ENCODE measurements at places on chromosomes 2 and 18.

GRCh38 chr2:134782792-134783191, 55.6 kb upstream of the ACMSD start:
- no peaks in the 10 kb centered on the region for H3K36me3 ChIP-seq
- H3K27ac ChIP-seq: no peak overlapping the region
- no peak overlapping the region for H3K4me3 ChIP-seq
- no peaks in the 10 kb centered on the region for H3K27me3 ChIP-seq
- H3K4me1 ChIP-seq: no peaks in the 10 kb centered on the region
- no peak for DNase-seq

DNA sequence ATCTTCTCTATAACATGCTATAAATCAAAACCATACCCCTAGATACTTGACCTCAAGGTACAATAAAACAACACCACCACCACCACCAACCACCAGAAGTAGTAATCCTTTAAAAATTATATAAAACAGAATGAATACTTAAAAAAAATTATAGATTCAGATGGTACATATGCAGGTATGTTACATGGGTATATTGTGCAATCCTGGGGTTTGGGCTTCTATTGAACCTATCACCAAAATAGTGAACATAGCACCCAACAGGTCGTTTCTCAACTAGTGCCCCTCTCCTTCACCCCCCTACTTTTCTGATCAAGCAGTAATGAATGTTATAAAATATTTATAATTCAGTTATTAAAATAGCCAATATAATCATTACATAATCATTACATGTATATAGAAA, 71.1 kb upstream of the CHN1 start:
- DNase-seq: no peak
- no peaks in the 10 kb centered on the region for H3K4me1 ChIP-seq
- peaks cover 4% of the 10 kb centered on the region for H3K27me3 ChIP-seq
- no peak overlapping the region for H3K27ac ChIP-seq
- H3K36me3 ChIP-seq: no peaks in the 10 kb centered on the region
- no peak overlapping the region for H3K4me3 ChIP-seq

DNA sequence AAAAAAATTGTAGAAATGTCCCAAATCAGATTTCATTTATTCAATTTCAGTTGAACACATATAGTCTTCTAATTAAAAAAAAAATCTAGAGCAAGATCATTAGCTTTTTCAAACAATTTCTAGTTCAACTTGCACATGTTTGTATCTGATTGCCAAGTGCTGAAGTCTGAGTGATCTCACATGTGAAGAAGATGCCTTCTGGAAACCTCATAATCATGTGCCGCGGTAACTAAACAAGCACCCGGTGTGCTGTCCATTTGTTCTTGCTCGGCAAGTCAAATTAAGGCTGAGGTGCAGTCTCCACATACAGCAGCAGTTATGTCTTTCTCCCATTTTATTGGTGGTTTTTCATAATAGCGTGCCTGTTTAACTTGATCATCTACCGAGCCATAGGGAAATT, 18.7 kb downstream of the CABLES1 start:
- H3K27ac ChIP-seq: no peak overlapping the region
- no peak for DNase-seq
- no peak overlapping the region for H3K4me3 ChIP-seq
- H3K27me3 ChIP-seq: no peaks in the 10 kb centered on the region

GRCh38 chr2:38682008-38682575, 16.2 kb downstream of the GALM start:
- H3K4me1 ChIP-seq: peaks cover 6% of the 10 kb centered on the region
- no peaks in the 10 kb centered on the region for H3K27me3 ChIP-seq
- H3K4me3 ChIP-seq: no peak overlapping the region
- no peak overlapping the region for H3K27ac ChIP-seq

DNA sequence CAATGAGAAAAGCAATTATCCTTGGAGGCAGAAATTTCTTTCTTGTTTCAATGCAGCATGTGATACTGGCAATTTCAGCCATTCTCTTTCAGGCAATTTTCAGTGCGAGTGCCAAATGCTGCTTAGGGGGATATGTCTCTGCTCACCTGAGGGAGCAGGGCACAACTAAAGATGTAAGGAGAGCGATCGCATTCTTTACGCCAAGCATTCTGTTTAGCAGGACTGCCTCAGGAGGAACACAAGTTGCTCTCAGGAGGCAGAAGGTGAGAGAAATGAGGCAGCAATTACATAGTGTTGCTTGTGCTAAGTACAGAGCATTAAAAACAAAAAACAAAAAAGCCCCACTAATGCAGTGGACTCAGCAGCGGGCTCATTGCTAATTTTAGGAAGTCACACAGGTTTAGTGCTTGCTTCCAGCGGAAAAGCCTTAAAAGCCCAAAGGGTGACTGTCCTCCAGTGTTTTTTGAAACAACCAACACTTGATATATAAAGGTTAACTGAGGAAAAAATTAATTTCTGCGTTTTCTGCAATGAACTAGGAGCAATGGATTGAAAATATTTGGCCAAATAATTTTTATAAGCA, 116.9 kb downstream of the METTL8 start:
- H3K36me3 ChIP-seq: no peaks in the 10 kb centered on the region
- no peak overlapping the region for H3K27ac ChIP-seq
- no peaks in the 10 kb centered on the region for H3K27me3 ChIP-seq
- DNase-seq: no peak

- DNase-seq: no peak
- H3K4me3 ChIP-seq: no peak overlapping the region
- no peaks in the 10 kb centered on the region for H3K36me3 ChIP-seq
- H3K27ac ChIP-seq: no peak overlapping the region
- H3K4me1 ChIP-seq: peaks cover 4% of the 10 kb centered on the region
These were observed 54.7 kb downstream of the SPRED2 start for GRCh38 chr2:65377556-65378192.

DNA sequence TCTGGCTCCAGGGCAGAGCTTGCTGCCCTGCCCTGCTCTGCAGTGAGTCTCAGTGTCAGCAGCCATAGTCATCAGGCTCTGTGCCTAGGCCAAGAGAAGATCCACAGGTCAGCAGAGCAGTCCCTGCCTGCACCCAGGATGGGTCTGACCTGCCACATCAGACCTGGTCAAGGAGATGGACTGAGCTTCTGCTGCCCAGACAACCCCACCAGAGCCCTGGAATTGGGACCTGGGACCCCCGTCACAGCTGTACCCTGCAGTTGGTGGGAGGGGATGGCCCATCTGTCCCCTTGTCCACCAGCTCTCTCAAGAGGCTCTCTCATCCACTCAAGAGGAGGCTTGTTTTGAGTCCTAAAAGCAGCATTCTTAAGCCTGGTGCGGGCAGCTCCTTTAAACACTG, 142.6 kb downstream of the TFCP2L1 start:
- no peak overlapping the region for H3K4me3 ChIP-seq
- H3K4me1 ChIP-seq: no peaks in the 10 kb centered on the region
- H3K27me3 ChIP-seq: no peaks in the 10 kb centered on the region

- no peaks in the 10 kb centered on the region for H3K27me3 ChIP-seq
- H3K4me3 ChIP-seq: no peak overlapping the region
- H3K27ac ChIP-seq: no peak overlapping the region
These were observed 7.6 kb upstream of the CHRNA1 start for GRCh38 chr2:174771631-174772471.

DNA sequence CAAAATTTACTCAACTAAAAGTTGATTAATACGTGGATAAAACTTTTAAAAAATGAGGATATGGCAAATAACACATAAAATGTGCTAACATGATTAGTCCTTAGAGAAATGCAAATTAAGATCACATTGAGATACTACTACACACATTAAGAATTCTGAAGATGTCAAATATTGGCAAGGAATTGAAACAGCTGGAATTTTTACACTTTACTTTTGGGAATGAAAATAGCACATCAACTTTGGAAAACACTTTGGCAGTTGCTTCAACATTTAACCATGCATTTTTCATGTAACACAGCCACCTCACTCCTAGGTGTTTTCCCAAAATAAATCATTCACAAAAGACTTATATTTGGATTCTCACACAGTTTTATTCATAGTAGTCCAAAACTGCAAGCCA, 687.9 kb upstream of the SETBP1 start:
- H3K4me1 ChIP-seq: no peaks in the 10 kb centered on the region
- H3K36me3 ChIP-seq: no peaks in the 10 kb centered on the region
- no peaks in the 10 kb centered on the region for H3K27me3 ChIP-seq
- DNase-seq: no peak
- H3K4me3 ChIP-seq: no peak overlapping the region
- no peak overlapping the region for H3K27ac ChIP-seq

DNA sequence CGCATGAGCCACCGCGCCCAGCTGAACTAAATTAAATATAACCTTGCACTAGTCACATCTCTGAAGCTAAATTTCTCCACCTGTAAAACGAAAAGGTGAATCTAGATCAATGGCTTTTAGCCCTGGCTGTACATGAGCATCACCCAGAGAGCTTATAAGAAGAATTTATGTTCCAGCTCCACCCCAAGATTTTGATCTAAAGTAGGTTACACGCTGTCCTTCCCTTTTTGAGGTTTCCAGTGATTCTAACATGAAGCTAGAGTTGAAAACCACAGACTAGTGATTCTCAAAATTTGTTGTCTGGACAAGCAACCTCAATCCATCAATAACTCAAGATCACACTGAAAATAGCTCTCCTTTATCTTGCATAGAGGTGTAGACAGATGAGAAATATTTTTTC, 208.8 kb upstream of the CRIM1 start:
- no peaks in the 10 kb centered on the region for H3K4me1 ChIP-seq
- no peaks in the 10 kb centered on the region for H3K27me3 ChIP-seq
- H3K36me3 ChIP-seq: no peaks in the 10 kb centered on the region
- no peak for DNase-seq
- no peak overlapping the region for H3K27ac ChIP-seq
- no peak overlapping the region for H3K4me3 ChIP-seq

DNA sequence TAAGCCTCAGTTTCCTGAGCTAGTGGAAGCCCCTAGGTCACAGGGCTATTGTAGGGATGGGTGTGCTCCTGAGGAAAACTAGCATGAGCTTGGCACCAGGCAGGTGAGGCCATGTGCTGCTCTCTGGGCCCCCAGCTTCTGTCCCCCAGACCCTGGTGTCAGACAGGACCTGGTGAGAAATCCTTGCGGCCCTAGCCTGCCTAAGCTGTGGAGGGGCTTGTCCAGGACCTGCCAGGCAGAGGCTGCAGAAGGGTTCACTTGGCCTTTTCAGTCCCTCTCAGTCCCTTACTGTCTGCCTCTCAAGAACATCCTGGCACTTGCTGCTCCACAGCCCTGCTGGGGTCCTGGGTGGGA, 58.4 kb downstream of the ZFP36L2 start:
- H3K4me1 ChIP-seq: no peaks in the 10 kb centered on the region
- H3K4me3 ChIP-seq: no peak overlapping the region
- H3K27ac ChIP-seq: no peak overlapping the region
- no peaks in the 10 kb centered on the region for H3K27me3 ChIP-seq

- no peak overlapping the region for H3K4me3 ChIP-seq
- DNase-seq: no peak
- no peaks in the 10 kb centered on the region for H3K27me3 ChIP-seq
- no peaks in the 10 kb centered on the region for H3K36me3 ChIP-seq
- no peak overlapping the region for H3K27ac ChIP-seq
These were observed 20.3 kb downstream of the RALB start for GRCh38 chr2:120272763-120273481.

- no peak overlapping the region for H3K27ac ChIP-seq
- no peak overlapping the region for H3K4me3 ChIP-seq
- no peaks in the 10 kb centered on the region for H3K27me3 ChIP-seq
- peaks cover 4% of the 10 kb centered on the region for H3K4me1 ChIP-seq
- no peaks in the 10 kb centered on the region for H3K36me3 ChIP-seq
These were observed 4.9 kb downstream of the TUBB6 start for GRCh38 chr18:12312976-12313375.

- no peak overlapping the region for H3K27ac ChIP-seq
- no peaks in the 10 kb centered on the region for H3K36me3 ChIP-seq
- no peak for DNase-seq
- no peak overlapping the region for H3K4me3 ChIP-seq
- no peaks in the 10 kb centered on the region for H3K27me3 ChIP-seq
- no peaks in the 10 kb centered on the region for H3K4me1 ChIP-seq
These were observed 655.1 kb upstream of the SLC39A10 start for GRCh38 chr2:195001924-195002323.

GRCh38 chr18:24397131-24397693, 412 bp downstream of the OSBPL1A start:
- peak overlapping the region; percentile 3 for H3K27ac ChIP-seq
- peak overlapping the region; percentile 81 for H3K4me3 ChIP-seq
- DNase-seq: peak; percentile 46
- H3K4me1 ChIP-seq: peaks cover 2% of the 10 kb centered on the region
- H3K27me3 ChIP-seq: no peaks in the 10 kb centered on the region
- no peaks in the 10 kb centered on the region for H3K36me3 ChIP-seq

DNA sequence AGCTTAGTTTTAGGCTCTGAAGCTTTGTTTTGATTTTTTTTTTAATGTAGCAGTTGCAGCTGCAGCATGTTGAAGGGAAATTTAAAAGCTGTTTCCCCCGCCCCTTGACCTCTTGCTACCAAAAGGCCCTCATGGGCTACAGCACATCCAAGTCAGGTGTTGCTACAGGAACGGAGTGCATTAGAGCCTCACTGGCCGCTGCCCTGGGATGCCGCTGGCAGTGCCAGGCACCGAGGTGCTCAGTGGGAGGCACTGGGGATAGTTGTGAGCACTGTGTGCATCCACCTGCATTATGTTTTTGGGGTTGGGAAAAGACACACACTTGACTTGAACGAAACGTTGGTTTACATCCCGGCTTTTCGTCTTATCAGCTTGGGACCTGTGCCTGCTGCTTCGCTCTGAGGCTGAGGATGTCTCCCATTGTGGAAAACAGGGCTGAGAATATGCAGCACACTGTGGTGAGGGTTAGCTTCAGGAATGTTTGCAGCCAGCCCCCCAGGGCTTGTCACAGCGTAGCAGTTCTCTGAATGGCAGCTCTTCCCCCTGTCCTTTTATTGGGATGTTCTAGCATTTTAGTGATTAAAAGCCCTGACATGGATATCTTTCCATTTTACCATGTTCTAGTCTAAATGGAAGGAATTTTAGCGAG, 24.1 kb downstream of the DCDC2C start:
- H3K4me3 ChIP-seq: no peak overlapping the region
- DNase-seq: no peak
- H3K36me3 ChIP-seq: no peaks in the 10 kb centered on the region
- no peak overlapping the region for H3K27ac ChIP-seq
- H3K4me1 ChIP-seq: peaks cover 3% of the 10 kb centered on the region
- H3K27me3 ChIP-seq: no peaks in the 10 kb centered on the region

DNA sequence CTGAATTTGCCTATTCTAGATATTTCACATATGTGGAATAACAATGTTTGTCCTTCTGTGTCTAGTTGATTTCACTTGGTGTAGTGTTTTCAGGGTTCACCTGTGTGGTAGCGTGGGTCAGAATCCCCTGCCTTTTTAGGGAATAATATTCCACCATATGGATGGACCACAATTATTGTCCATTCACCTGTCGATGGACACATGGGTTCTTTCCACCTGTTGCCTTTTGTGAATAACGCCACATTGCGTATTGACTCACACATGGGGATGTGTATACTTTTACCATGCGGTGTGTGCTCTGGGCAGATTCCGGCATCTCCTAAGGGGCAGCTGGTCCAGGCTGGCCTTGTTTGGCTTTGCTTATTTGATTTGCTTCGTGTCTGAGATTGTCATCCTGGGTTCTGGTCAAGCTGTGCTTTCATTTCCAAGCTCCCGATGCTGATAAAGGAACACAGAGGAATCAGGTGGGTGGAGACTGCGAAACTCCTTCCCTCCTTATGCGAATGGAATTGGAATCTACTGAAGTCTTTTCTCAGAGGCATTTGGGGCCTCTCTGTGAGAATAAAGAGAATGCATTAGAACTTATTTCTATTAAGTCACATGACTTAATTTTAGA, 18.9 kb upstream of the ALLC start:
- H3K36me3 ChIP-seq: no peaks in the 10 kb centered on the region
- H3K27me3 ChIP-seq: no peaks in the 10 kb centered on the region
- no peak for DNase-seq

GRCh38 chr2:117968722-117969121, 45.1 kb downstream of the CCDC93 start:
- H3K27ac ChIP-seq: no peak overlapping the region
- no peaks in the 10 kb centered on the region for H3K4me1 ChIP-seq
- H3K4me3 ChIP-seq: no peak overlapping the region

Data from ovary (tissue), 10 donors.